Kidney glomerular epithelial cell (primary cell): ENCODE measurements at places on chromosomes 11 and 22.

- peak; percentile 67 for DNase-seq
Measured at GRCh38 chr11:104946907-104947306, 21.5 kb downstream of the CASP4 start.

- DNase-seq, result peak; percentile 13
Measured at GRCh38 chr11:43576803-43577521, 103.6 kb upstream of the HSD17B12 start.

- DNase-seq, result no peak
Measured at GRCh38 chr22:22450343-22450839, 58.2 kb downstream of the ZNF280B start.

GRCh38 chr11:64777449-64778222 is 706 bp downstream of the SF1 start:
- DNase-seq, result peak; percentile 42

GRCh38 chr11:78542007-78542406 is 32.7 kb downstream of the NARS2 start:
- no peak for DNase-seq

GRCh38 chr11:134139303-134139872 is 70.5 kb downstream of the JAM3 start:
- DNase-seq, result no peak

DNA sequence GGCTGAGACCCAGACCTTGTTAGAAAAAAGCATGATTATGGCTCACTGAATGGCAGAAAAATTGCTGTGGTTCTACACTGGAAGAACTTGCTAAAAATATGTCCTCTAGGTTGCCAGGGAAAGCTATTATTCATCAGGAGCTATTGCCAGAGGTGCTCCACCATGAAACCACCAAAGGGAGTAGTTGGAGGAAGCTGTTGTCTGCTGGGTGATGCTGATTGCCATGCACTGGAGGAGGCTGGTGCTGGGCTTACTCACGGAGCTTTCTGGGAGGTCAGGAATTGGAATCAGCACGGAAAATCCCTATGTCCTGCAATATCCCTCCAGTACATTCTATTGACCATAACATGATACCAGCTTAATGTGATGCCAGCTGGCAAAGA is 199.6 kb upstream of the ZBED5 start:
- peak; percentile 65 for DNase-seq

DNA sequence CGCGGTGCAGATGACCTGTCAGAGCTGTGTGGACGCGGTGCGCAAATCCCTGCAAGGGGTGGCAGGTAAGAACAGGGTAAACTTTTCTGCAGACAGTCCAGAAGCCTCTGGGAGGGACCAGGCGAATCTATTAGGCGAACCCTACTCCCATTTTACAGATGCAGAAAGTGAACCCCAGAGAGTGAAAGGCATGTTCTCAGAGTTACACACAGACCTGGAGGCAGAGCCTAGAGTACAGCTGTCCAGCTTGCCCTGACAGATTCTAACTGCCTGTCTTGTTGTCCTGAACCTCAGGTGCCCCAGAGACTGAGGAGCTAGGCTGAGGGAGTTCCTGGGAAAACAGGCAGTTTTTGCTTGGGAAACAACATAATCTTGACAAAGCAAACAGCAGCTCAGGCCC is 665 bp downstream of the CCS start:
- no peak for DNase-seq

GRCh38 chr22:49070501-49070900 is 757.2 kb downstream of the BRD1 start:
- no peak for DNase-seq

GRCh38 chr11:3165152-3165705 is at the start of gene OSBPL5:
Gene OSBPL5, minus strand, starts transcription at chr11:3165310. Its CDS starts 36,162 bp downstream, at chr11:3129148.
- peak; percentile 31 for DNase-seq

DNA sequence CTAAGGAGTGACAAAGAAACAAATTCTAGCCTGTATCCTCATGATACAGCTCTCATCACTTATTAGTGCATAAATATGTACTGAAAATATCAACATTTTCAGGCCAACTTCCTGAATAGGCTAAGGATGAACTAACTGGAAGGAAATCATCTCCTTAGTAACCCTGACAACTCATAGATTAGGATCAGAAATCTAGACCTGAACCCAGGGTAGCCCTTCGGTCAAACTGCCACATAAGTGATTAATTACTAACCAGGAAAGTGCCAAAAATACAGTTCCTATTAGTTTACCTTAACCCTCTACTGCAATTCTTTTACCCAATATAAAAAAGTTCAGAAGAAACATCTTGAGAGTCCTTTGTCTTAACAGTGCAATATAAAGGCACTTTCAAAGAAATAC is 40.0 kb downstream of the AMBRA1 start:
- no peak for DNase-seq

GRCh38 chr22:30438559-30438958 is 13.0 kb downstream of the MTFP1 start:
- no peak for DNase-seq

DNA sequence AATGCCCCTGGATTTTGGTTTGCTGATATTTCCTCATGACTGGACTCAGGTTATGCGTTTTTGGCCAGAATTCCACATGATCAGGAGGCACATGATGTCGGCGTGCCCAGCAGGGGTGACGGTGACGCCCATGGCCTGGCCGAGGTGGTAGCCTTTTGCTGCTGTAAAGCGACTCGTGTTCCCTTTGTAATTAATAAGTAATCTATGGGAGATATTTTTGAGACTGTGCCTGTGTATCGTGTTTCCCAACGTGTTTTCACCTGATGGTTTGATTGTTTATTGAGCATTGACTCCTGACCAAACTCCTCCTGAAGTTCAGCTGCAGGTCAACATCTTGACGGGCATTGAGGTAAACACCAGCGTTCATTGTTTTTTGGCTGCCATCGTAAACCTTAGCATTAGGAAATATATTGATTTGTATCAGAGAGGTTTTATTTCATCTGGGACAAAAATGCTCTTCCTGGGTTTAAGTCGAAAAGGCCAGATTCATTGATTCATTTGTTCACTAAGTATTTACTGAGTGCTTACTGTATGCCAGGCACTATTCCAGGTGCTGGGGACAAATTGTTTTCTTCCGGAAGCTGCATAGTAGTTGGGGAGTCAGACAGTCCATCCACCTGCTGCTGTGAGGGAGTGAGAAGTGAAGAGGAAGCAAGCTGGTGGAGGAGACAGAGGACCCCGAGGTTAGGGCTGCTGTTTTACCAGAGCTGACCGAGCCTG is 23.6 kb downstream of the DCPS start:
- DNase-seq, result peak; percentile 21

DNA sequence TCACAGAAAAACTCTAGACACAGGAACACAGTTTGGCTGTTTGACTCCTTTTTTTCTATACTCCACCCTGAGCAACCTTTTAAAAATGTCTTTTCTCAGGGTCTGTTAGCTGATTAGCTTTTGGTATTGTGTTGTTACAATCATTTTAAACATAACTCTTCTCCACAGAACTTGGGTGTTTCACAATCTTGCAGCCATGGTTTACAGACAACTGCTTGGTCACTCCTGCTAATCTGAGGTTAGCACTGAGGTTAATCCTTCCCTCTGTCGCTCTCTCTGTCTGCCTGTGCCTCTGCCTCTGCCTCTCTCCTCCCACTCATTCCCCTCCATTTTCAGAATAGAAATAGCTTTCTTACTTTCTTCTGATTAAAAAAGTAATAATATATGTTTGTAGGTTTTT is 62.4 kb upstream of the ZBED5 start:
- DNase-seq, result no peak

DNA sequence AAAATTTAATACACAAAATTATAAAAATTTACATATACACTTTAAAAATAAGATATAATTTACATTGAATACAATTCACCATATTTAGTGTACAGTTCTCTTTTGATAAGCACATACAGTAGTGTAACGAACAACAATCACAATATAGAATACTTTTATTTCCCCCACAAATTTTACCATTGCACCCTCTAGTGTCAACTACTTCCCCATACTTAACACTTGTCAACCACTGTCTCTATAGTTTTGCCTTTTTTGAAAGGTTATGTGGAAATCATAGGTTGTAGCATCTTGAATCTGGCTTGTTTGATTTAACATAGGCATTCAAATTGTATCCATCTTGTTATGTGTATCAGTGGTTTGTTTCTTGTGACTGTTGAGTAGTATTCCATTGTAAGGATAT is 21.3 kb upstream of the PANX1 start:
- no peak for DNase-seq

- no peak for DNase-seq
Measured at GRCh38 chr11:9037963-9038362, 34.2 kb upstream of the NRIP3 start.

DNA sequence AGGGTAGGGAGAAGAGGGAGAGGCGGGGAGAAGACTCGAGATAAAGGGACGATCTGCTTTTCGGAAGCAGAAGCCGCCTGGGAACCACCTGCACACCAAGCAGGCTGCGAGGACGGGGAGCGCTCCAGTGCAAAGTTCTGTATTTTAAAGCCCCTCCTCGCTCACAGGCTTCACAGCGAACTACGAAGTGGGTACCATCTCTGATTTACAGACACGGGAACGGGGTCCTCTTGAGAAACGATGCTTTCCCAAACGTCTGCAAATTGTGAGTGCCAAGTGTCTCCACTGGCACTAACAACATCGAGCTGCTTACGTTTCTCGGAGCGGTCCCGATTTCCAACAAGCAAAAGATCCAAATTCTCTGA is 700 bp upstream of the STX3 start:
- no peak for DNase-seq

DNA sequence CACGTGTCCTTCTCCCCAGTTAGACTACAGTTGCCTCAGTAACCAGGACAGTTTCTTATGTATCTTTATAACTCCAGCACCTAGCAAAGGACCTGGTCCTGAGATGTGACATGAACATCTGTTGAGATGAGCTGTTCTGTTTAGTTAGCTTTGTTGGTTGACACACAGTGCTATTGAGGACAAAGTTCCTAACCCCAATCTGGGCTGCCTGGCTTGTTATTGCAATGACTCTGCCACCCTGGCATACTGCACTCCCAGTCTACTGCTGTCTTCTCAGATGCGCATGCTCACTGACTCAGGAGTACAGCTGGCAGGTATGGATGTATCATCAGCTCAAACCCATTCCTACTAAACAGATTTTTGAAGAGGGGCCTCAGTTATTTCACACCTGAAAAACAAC is 7.4 kb downstream of the DESI1 start:
- no peak for DNase-seq
